ENCODE measurements at places on chromosomes 7 and 10.

- DNase-seq, result no peak
Observed at GRCh38 chr10:68099736-68100135, 9.6 kb upstream of the MYPN start.

DNA sequence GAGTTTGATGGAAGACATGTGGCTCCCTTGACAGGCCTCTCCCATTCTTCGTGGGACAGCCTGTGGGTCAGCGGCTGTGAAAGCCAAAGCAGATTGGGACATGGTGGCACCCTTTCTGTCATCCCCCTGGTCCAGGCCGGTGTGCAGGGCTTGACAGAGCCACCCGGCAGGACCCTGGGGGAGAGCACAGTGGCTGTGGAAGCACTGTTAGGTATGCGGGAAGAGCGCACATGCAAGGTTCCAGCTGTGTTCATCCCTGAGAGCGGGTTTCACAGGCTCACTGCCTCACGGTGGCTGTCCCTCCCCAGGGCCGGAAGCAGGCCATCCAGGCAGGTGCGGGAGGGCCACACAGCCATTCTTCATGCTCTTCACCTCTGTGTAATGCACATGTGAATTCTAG lies 29.8 kb downstream of the SHH start:
- no peak for DNase-seq

DNA sequence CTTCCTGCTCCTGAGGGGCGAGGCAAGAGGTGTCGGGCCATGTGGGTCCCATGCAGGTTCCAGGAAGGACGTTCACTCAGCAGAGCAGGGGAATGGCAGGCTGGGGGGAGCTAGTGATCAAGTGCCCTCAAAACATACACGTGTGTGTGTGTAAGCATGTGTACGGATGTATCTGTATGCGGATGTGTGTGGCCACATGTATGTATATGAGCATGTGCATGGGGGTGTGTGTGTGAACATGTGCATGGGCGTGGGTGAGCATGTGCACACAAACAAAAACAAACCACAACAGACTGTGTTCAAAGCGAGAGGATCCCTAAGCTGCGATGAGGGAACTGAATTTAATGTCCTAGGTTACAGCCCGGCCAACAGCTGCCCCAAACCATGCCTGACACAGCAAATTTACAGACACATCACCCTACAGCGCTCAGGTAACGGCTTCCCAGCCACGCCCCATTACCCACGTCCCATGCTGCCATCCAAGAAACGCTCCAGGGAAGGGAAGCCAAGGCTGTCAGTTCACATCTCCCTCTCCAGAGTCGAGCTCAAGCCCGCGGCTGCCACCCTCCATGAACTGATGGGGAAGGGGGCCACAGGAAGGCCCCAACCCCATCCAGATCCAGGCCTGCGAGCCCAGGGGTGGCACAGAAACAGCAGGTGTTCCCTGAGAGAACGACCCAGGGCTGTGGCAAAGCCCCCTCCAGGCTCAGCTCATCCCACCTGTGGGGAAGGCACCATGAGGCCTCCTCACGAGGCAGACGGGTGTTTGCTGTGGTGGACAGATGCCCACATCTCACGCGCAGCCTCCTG lies 56.6 kb downstream of the PTPRN2 start:
- no peak for DNase-seq

DNA sequence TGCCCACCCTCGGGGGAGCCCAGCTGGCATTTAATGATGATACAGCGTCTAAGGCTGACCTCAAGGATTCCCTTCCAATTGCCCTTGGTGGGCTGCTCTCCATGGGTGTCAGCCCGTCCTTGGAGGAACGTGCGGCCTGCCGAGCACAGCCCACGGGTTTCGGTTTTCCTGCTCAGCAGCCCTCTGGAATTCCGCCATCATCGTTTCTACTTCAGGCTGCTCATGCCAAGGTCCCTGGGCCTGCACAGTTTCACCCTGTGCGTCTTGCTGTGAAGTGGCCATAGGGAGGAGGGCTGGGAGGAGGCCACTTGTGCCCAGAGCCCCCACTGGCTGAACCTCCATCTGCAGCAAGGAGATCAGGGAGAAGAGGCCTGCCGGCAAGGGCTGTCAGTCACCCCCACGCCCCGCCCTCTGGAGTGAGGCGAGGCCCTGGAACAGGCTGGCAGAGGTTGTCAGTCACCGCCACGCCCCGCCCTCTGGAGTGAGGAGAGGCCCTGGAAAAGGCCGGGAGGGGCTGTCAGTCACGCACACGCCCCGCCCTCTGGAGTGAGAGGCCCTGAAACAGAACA lies 82.8 kb downstream of the CHST15 start:
- no peak for DNase-seq

GRCh38 chr10:2079603-2080078 lies 342.3 kb upstream of the ADARB2 start:
- DNase-seq, result peak; percentile 34

GRCh38 chr10:108812906-108813305 lies 1110.4 kb downstream of the XPNPEP1 start:
- no peak for DNase-seq

DNA sequence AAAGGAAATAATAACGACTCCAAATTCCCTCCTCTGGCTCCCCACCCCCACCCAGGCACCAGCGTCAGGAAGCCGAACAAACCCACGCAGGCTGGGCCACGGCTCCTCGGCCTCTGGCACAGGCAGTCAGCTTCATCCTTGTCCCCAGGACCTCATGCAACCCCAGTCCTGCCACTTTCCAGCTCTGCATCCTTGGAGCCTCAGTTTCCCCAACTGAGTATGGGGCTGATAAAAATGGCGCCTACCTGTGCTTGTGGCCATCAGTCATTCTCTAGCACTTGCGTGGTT lies 137.1 kb downstream of the RGS10 start:
- no peak for DNase-seq

All from GM12878 (cell line).